DMS79 treated with DMSO at 0.1 percent for 48 hours (cell line): ENCODE measurements at places on chromosomes 7 and 10.

GRCh38 chr10:113970641-113971040, 73.0 kb upstream of the ADRB1 start:
- no peak for DNase-seq

- no peak for DNase-seq
Measured at GRCh38 chr10:114753126-114753525, 68.5 kb upstream of the FHIP2A start.

GRCh38 chr10:61929555-61929954, 28.1 kb downstream of the ARID5B start:
- no peak for DNase-seq

DNA sequence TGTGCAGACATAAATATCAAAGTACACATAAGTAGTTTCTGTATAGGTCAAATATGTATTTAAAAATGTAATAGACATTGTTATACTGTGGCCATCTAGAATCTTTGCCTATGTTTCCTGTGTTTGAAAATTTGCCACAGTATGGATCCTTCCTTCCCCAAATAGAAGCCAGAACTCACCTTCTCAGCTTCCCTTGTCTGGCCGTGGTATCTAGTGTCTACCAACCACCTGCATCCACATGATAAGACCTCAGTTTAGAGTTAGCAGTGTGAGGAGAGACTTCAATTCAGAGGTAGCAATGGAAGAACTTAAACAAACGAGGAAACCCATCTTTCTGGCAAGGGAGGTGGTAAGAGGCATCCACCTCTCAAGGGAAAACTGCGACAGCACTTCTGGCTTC, 4.9 kb downstream of the TRDMT1 start:
- no peak for DNase-seq

DNA sequence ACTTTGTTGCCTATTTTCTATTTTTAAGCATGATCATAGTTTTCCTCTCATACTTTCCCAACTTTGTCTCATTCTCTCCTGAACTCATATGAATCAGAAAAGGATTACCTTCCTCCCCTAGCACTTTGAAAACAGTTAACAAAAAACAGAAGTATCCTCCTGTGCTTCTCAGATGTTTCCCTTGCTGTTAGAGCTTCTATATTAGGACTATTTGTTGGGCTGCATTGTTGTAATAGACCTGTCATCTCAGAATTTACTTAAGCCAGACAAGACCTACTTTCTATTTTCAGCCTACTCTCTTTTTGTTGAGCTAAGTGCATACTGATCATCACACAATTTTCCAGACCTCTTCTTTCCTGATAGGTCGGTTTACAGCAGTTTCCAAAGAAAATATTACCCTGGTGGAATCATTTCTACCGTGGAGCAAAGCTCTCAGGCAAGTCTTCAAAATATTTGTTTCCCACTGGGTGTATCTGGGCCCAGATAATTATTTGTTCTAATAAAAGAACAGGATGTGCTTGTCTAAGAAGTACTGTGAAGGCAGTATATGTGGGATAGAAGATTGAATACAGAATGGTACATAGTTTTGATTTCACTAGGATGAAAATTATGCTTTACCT, 411.9 kb upstream of the KLF6 start:
- no peak for DNase-seq

GRCh38 chr10:22693371-22693784, 21.0 kb downstream of the PIP4K2A start:
- DNase-seq = no peak

DNA sequence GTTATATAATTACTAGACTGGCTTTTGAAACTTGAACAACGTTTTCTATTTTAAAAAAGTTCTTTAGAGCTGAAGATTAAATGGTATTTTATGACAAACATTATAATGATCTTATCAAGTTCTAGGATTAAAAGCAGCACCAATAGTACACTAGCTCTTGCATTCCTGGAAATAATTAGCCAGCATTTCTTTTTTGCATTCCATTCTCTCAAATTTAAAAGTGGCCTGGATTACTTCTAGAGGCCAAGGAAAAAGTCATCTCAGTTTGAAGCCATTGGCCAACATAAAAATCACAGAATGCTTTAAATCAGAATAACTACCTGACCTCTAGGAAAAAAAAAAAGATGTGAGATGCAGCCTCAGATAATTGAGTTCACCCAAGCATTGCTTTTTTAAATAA, 1326.4 kb upstream of the SORCS1 start:
- DNase-seq = no peak
